ENCODE measurements at places on chromosomes 6 and 20. TPM values are rescaled to one million over a fixed set of nuclear protein-coding genes. Genes with fewer than 3 reads are reported as not detected.

DNA sequence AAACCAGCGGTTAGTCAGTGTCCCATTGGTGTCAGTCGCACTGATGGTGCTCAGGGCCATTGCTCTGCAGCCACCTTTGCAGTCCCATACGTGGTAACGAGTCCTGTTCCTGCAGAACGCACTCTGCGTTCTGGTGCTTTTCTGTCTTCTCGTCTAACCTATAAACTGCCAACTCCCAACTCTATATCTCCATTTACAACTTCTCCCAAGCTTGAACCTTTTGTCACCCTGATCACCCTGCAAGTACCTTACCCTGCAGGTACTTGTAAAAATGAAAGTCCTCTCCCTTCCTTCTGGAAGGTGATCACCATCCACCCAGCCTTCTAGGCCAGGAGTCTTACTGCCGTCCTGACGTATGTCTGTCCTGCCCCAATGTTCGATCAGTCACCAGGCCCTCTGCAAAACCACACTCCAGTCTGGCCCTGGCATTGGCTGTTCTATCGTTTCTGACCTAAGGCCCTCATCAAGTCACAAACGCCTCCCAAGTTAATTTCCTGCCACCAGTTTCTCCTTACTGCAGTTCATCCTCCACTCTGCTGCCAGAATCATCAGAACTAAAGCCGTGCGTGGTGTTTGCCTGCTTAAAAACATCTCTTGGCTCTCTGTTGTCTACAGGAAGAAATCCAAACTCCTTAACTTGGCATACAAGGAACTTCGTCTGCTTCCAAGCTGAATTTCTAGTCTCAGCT, 7.9 kb downstream of the RREB1 start:
- no peaks in the 10 kb centered on the region for H3K27me3 ChIP-seq
- peaks cover 41% of the 10 kb centered on the region for H3K4me1 ChIP-seq
- H3K36me3 ChIP-seq: peaks cover 4% of the 10 kb centered on the region
- no peak overlapping the region for H3K4me3 ChIP-seq
- DNase-seq: no peak

The NOX3 gene
- not detected for total RNA-seq

- no peaks in the 10 kb centered on the region for H3K36me3 ChIP-seq
- H3K4me1 ChIP-seq: peaks cover 15% of the 10 kb centered on the region
- H3K27me3 ChIP-seq: peaks cover 3% of the 10 kb centered on the region
- H3K4me3 ChIP-seq: no peak overlapping the region
Measured at GRCh38 chr6:13917141-13917540, 7.6 kb upstream of the RNF182 start.

DNA sequence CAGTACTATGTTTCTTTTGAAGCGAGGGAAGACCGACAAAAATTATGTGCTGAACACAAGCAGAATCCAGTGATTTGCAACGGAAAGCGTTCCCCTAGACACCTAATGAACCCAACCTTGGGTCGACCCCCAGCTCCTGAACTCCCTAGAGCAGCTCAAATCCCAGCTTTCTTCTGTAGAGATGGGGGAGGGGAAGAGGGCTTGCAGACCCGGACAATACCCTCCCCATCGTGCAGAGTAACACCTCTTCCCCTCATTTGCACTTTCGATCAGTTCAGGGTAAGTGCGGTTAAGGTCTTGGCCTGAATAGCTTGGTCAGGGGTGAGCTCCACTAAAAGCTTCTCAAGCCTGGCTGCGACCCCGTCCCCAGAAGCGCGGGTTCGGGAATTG, 404 bp downstream of the CEP162 start:
- peak overlapping the region; percentile 98 for H3K4me3 ChIP-seq
- H3K36me3 ChIP-seq: no peaks in the 10 kb centered on the region
- H3K4me1 ChIP-seq: peaks cover 9% of the 10 kb centered on the region
- no peak for DNase-seq

GRCh38 chr20:49705358-49705757, 8.3 kb downstream of the B4GALT5 start:
- DNase-seq: no peak
- no peaks in the 10 kb centered on the region for H3K27me3 ChIP-seq
- no peak overlapping the region for H3K4me3 ChIP-seq
- peak overlapping the region; percentile 81 for H3K27ac ChIP-seq

GRCh38 chr6:126811321-126811720, 307.1 kb upstream of the RSPO3 start:
- no peak overlapping the region for H3K4me3 ChIP-seq
- H3K36me3 ChIP-seq: no peaks in the 10 kb centered on the region
- no peak overlapping the region for H3K27ac ChIP-seq
- no peak for DNase-seq
- peaks cover 3% of the 10 kb centered on the region for H3K4me1 ChIP-seq
- no peaks in the 10 kb centered on the region for H3K27me3 ChIP-seq

DNA sequence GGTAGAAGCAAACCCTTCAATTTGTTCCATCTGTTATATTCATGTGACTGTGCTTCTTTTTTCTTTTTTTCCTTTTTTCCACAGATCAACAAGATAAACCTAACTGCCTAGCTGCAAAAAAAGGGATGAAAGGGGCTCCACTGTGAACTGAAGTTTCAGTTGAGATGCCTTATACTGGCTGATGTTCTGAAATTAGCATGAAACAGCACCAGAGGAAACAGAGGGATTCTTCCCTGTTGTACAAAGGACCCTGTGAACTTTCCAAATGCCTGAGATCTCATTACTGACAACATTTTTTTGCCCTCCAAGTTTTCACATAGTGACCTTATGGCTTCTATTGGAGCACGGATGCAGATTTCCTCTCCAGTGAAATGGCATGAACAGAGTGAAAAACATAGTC, 302.7 kb upstream of the TFAP2D start:
- H3K27ac ChIP-seq: no peak overlapping the region
- no peaks in the 10 kb centered on the region for H3K4me1 ChIP-seq
- DNase-seq: no peak
- H3K36me3 ChIP-seq: no peaks in the 10 kb centered on the region

DNA sequence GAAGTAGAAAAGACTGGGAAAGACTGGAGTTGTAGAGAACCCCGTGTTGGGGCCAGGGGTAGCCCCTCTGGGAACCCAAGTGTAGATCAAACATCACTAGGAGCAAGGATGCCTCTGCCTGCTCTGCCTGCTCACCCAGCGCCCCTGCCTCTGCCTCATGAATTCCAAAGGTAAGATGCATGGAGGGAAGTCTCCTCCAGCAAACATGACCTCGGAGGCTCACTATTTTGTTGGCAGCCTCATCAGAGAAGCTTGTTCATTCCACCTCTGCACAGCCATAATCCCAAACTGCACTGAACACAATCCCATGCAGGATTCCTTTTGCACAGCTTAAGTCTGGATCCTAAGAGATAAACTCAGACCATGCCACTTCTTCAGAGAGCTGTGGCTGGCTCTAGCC, 4.9 kb downstream of the FRS3 start:
- H3K36me3 ChIP-seq: peaks cover 40% of the 10 kb centered on the region
- no peak for DNase-seq
- peak overlapping the region; percentile 31 for H3K4me3 ChIP-seq
- H3K4me1 ChIP-seq: peaks cover 11% of the 10 kb centered on the region

The PLTP gene
- 41.3 TPM for total RNA-seq

DNA sequence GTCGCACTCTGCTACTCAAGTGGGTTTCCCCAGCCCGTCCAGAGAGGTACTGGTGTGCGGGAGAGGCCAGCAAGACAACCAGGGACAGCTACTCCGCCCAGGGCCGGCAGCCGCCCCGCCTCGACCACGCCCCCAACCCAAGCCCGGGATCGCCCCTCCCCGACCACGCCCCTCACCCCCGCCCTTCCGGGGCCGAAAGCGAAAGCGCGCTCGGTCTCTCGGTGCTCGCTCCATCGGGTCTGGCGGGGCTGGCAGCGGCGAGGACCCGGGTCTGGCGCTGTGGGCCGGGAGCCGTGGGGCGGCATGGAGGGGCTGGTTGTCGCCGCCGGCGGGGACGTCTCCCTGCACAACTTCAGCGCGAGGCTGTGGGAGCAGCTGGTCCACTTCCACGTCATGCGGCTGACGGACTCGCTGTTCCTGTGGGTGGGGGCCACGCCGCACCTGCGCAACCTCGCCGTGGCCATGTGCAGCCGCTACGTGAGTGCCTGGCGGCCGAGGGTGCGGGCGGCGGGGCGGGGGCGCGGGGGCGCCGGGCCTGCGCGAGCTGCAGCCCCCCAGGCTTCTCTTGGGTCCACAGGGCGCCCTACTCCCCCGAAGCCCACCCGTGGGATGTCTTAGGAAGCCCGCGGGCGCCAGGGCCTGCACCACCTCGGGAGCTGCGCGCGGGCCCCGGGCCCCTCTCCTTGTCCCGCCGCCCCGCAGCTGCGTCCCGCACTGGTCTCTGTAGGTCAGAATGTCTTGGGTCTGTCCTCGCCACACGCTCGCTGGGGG, at the start of gene PSMG4:
PSMG4 (plus strand) TSS at position 228 of the 771 bp plus-strand sequence; CDS start at position 304, 76 bp downstream.
- DNase-seq: peak; percentile 98
- peak within 1 kb of the TSS; percentile 99 for H3K4me3 ChIP-seq
- peaks cover 15% of the 10 kb centered on the region for H3K27me3 ChIP-seq
- H3K27ac ChIP-seq: peak within 1 kb of the TSS; percentile 91
- H3K4me1 ChIP-seq: peaks cover 20% of the 10 kb centered on the region
- H3K36me3 ChIP-seq: peaks cover 9% of the 10 kb centered on the region

DNA sequence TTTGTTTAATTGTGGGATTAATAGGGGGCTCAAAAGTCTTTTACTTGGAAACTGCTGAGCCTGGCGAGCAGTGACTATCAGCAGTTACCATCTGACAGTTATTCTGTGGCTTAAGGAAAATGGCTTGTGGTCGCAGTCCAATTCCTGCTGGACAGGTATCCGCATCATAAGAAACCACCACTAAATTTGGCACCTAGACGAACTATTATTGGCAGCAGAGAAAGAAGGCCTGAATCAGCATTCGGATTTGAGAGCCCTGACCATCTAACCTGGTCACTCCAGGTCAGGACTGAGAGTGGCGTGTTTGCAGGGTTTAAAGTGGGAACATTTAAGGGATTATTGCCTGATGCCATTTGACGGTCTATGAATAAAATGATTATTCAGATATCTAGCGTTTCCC, 146.4 kb downstream of the RPS12 start:
- no peaks in the 10 kb centered on the region for H3K27me3 ChIP-seq
- no peak overlapping the region for H3K27ac ChIP-seq
- H3K36me3 ChIP-seq: no peaks in the 10 kb centered on the region
- no peak for DNase-seq
- no peaks in the 10 kb centered on the region for H3K4me1 ChIP-seq

DNA sequence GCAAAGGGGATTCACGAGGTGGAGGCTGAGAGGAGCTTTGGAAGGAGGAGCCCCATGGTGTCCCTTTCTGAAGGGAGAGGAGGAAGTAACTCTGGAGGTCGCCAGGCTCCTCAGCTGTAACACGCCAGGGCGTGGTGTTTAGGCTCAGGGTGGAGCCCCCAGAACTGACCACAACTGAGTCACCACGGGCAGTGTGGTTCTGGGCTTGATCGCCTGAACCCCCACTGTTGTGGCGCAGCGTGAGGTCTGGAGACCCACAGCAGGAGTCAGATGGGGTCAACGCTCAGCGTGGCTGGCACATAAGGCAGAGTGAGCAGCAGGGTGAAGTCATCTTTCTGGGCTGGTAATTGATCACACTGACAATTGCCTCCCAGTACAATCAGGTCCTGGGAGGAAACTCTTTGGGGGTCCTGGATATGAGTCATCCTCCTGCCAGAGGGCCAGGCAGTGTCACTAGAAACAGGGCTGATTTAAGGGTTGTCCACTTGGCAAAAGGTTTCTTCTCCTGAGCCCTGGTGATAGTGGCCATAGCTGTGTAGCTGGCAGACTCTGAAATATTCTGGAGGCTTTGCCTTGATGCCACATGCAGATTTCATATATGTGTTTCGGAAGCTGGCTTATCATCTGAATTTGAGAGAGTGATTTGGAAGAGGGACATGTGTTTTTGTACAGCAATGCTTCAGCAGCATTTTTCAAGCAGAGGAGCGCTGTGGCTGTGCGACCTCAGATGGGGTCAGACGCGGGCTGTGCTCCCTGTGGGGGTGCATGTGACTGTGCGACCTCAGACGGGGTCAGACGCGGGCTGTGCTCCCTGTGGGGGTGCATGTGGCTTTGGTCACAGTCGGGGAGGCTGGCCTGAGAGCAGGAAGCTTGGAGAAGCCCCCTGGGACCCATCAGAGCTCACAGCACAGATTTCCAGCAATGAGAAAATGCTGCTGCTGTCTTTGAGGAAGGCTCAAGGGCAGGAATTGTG, 50.0 kb downstream of the SYNJ2 start:
- H3K27me3 ChIP-seq: peaks cover 24% of the 10 kb centered on the region
- peaks cover 31% of the 10 kb centered on the region for H3K4me1 ChIP-seq
- H3K4me3 ChIP-seq: no peak overlapping the region

DNA sequence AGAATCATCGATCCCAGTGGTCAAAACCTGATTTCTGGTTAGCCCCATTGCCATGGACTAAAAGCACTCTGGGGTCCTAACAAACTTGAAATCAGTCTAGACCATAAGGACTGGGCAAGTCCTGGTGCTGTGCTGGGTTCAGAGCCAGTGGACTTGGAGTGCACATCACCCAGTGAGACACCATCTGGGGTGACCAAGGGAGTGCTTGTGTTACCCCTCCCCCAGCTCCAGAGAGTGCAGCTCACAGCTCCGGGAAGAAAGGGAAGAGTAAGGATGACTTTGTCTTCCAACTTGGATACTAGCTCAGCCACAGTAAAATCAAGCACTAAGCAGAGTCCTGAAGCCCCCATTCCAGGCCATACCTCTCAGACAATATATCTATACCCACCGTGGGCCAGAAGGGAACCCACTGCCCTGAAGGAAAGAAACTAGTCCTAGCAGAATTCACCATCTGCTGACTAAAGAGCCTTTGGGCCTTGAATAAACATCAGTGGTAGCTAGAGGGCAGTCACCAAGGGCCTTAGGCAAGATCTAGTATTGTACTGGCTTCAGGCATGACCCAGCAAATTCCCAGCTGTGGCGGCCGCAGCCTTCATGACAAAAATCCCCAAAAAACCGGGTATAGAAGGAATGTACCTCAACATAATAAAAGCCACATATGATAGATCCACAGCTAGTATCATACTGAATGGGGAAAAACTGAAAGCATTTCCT, 153.5 kb upstream of the OGFRL1 start:
- H3K36me3 ChIP-seq: no peaks in the 10 kb centered on the region
- H3K4me1 ChIP-seq: no peaks in the 10 kb centered on the region
- no peak overlapping the region for H3K4me3 ChIP-seq

DNA sequence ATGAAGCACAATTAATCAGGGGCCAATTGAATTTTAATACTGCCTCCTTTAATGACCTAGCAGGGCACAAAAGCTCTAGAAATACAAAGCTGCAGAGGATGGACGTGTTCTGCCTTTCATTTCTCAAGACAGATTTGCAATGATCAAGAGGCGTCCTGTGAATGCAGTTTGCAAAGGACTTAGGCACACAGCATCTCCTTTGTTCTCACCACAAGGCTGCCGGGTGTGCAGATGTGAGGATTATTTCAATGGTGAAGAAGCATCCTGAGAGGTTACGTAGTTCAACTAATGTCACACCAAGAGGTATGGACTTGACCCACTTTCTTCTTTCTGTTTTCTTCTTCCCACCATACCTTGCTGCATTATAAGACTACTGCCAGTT, 42.9 kb upstream of the SPTLC3 start:
- H3K4me3 ChIP-seq: no peak overlapping the region
- peaks cover 21% of the 10 kb centered on the region for H3K4me1 ChIP-seq
- no peak for DNase-seq

- no peak overlapping the region for H3K27ac ChIP-seq
- no peaks in the 10 kb centered on the region for H3K27me3 ChIP-seq
- H3K4me1 ChIP-seq: no peaks in the 10 kb centered on the region
- no peak for DNase-seq
Measured at GRCh38 chr20:44342248-44342647, 5.4 kb downstream of the R3HDML start.

The TP53TG5 gene
- total RNA-seq: not detected
